B cell (primary cell): ENCODE measurements at places on chromosomes 13 and 19. TPM values are rescaled to one million over a fixed set of nuclear protein-coding genes. Genes with fewer than 3 reads are reported as not detected.

DNA sequence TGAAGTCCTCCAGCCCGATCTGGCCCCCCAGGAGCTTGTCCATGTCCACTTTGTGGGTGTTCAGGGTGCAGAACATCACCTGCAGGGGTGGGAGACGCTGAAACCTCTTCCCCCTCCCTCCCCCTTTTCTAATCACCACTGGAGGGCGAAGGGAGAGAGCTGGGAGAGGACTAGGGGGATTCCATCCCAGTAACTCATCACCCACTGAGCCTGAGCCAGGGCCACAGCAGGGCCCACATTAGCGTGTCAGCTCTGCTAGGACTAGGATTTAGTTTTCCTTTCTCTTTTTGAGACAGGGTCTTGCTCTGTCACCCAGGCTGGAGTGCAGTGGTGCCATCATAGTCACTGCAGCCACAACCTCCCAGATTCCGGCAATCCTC is 5.5 kb upstream of the PTGER1 start:
- peaks cover 6% of the 10 kb centered on the region for H3K4me1 ChIP-seq
- H3K27me3 ChIP-seq = no peaks in the 10 kb centered on the region
- no peak overlapping the region for H3K4me3 ChIP-seq
- H3K36me3 ChIP-seq = no peaks in the 10 kb centered on the region
- DNase-seq = no peak
- H3K27ac ChIP-seq = no peak overlapping the region

- no peak for DNase-seq
- H3K4me3 ChIP-seq = no peak overlapping the region
- no peak overlapping the region for H3K27ac ChIP-seq
- peaks cover 25% of the 10 kb centered on the region for H3K4me1 ChIP-seq
- H3K27me3 ChIP-seq = no peaks in the 10 kb centered on the region
Observed at GRCh38 chr19:58468216-58468839, 1.4 kb downstream of the ZNF324 start.

PROZ gene
- polyA plus RNA-seq = not detected in 2 replicates

- no peak overlapping the region for H3K4me3 ChIP-seq
- H3K4me1 ChIP-seq = peaks cover 3% of the 10 kb centered on the region
- H3K27me3 ChIP-seq = peaks cover 10% of the 10 kb centered on the region
- no peak overlapping the region for H3K27ac ChIP-seq
- no peaks in the 10 kb centered on the region for H3K36me3 ChIP-seq
- DNase-seq = no peak
Observed at GRCh38 chr13:26980099-26981031, 191.2 kb downstream of the USP12 start.

GRCh38 chr13:93848247-93848646 is 621.6 kb downstream of the GPC6 start:
- H3K27me3 ChIP-seq = no peaks in the 10 kb centered on the region
- H3K27ac ChIP-seq = no peak overlapping the region
- H3K4me3 ChIP-seq = no peak overlapping the region
